ENCODE measurements at places on chromosomes 5 and 9. TPM values are rescaled to one million over a fixed set of nuclear protein-coding genes. Genes with fewer than 3 reads are reported as not detected.

- no peak for DNase-seq
Measured at GRCh38 chr5:133287500-133287899, 235.7 kb downstream of the HSPA4 start.

DNA sequence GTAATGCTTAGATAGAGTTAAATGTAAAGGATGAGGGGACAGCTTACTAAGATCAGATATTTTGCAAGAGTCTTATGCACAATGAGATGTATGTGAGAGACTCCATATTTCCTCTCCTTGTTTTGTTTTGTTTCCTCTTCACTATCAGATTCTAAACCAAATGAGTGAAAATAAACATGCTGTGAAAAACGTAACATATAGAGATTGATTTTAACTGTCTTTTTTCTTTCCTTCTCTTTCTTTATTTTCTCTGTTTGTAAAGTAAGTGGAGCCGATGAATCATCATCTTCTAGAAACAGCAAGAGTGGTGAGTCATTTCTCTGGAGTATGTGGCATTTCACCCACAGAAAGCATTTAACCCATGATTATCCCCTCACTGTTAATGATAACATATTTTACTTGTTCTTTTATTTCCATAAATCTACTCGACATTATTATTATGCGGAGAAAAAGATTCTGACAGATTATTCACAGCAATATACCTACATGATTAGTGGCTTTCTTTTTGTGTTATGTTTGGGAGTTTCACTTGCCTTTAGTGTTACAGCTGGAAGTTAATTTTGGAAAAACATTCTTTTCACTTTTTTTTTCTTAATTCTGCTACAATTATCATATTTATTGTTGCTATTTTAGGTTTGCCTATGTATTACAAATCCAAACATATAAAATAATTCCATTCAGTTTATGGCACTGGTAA, 2.1 kb upstream of the ANXA1 start:
- DNase-seq, result no peak

DNA sequence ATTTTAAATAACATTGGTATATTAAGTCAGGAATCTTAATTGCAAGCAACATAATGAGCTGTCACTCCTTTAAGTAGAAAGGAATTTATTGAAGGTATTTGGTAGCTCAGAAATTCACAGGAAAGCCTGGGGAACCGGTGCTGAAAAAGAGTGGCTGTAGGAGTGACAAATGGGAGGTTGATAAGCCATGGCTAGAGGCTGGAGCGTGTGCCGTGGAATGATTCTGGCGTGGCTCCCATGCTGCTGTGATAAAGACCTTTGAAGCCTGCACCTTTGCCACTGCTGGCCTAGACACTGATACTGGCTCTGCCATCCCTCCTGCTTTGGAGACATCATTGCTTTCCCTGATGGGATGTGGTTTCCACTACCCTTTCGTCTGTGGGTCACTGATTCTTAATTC, 65.7 kb upstream of the ATG10 start:
- DNase-seq, result no peak

DNA sequence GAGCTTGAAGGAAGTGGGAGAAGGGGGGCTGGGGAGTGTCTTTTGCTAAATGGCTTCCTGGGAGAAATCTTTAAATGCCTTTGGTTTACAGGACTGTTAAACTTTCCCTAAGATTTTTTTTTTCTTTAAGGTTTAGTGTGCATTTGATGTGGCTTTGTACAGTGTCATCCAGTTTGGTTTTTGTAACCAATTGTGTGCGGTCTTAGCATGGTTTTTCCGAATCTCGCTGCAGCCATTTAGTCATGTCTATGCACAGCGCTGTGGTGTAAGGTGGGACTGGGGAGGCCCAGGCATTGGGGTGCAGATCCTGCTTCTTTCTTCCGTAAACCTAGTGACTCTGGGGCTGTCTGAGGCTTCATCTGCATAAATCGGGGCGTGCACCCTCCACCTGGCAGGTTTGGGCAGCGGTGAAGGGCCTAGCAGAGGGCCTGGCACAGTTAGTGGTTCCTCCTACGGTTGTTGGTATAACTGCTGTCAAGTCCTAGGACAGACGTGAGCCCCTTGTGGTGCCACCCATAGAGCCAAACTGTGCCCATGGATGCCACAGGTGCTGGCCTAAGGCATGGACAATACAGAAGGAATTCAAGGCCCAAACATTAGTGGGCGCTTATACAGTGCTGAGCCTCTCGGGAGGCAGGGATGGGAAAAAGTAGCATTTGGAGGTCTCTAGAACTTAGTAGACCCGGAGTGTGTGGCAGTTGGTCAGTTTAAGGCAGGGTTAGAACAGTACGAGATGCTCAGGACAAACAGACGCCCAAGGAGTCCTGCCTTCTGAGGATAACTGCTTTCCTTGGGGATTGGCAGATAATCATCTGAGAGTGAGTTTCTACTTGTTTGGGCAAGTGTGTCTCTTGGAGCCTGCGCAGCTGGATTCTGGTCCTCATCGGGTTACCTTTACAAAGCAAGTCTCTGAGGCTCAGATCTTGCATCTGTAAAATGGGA, 1.5 kb downstream of the PRRC2B start:
- DNase-seq, result peak; percentile 72

- DNase-seq, result no peak
Measured at GRCh38 chr5:153777681-153778581, 260.8 kb downstream of the FAM114A2 start.

GRCh38 chr5:147179562-147180147, 55.2 kb upstream of the STK32A start:
- no peak for DNase-seq

DNA sequence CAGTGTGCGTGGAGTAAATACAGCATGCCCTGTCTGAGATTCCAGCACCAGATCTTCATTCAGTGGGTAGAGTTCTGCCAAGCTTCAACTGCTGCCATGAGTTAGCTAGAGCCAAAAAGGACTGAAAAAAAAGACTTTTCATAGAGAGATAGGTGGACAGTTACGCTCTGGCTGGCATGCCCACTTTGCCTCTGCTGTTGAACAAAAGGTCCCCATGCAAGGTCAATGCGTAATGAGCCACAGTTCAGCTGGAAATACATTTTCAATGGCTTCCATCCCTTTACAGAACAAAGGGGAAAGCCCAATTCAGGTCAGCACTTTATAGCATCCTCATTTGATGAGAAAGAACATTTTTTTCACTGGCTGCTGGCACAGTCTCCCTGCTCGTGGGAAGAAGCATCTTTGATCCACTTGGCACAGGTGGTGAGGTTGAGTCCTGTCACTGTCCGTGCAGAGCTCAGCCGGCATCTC, 86.9 kb upstream of the ERCC6L2 start:
- no peak for DNase-seq

DNA sequence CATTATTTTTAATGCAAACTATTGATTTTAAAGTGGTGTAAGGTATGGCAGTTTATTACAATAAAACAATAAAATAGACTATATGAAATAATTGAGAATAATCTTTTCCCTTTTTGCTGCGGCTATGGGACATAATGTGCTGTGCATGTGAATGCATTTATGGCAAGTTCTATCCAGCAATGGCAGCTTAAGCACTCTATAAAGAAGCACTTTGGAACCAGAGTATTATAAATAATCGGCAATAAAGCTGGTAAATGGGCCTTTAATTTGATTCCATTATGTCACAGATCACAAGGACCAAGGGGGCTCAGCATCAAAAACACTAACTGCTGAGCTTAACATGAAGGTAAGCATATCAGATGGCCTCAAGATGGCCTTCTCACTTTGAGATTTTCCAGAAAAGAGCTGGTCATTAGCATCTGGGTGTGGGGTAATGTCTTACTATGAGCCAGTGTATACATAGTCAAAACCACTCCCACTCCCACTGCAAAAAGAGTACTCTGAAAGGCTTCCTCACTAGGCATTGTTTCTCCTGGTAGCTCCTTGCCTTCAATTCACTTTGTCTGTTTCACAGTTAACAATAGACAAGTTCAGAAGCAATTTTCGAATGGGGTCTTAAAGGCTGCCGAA, 97.1 kb upstream of the ASTN2 start:
- DNase-seq, result no peak

DNA sequence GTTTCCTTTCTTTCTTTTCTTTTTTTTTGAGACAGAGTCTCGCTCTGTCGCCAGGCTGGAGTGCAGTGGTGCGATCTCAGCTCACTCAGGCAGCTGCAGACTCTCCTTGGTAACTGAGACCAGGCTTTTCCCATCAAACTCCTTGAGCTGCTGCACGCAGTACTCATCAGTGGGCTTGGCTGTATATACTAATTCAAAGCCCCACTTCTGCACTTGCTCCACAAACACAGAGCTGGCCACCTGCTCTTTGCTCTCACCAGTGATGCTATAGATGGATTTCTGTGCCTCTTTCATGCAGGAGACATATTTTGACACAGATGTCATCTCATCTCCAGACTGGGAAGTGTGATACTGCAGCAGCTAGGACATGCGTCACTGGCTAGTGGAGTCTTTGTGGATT, 252.7 kb downstream of the AP3B1 start:
- no peak for DNase-seq

- no peak for DNase-seq
Measured at GRCh38 chr9:35422346-35422745, 67.6 kb upstream of the RUSC2 start.

DNA sequence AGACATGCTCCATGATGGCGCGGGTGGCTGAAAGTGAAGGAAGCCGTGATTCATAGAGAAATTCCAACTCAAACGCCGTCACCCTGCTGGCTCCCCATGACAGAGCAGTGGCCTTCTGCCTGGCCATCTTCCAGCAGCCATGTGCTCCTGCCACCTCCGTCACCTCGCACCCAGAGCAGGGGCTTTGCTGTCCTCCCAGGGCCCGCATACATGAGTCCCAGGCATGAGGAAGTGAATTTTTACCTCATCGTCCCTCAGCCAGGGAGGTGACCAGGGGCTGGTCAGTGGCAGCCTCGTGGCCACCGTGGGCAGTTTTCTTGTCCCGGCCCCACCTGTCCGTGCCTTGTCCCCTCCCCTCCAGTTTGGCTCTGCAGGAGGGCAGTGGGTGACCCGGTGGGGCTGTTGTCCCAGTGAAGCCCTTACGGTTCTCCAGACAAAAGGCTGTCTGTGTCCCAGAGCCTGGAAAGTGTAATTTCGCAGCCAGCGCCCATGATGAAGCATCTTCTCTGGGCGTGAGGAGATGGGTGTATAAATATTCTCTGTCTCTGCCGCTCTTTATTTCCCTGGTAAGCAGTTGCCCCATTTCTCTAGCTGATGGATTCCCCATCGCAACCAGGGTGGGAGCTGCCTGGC, 124.0 kb upstream of the LMX1B start:
- DNase-seq, result no peak

DNA sequence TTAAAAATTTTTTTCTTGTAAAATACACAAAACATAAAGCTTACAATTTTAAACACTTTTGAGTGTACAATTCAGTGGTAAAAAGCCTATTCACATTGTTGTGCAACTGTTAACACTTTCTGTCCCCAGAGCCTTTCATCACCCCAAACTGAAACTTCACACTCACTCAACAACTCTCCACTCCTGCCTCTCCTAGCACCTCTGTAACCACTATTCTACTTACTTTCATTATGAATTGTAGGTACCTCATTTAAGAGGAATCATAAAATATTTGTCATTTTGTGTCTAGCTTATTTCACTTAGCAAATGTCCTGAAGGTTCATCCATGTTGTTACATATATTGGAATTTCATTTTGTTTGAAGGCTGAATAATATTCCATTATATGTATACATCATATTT, 4.3 kb upstream of the ZNF510 start:
- DNase-seq, result no peak

- no peak for DNase-seq
Measured at GRCh38 chr5:173488144-173488543, 128.3 kb downstream of the BOD1 start.

DNA sequence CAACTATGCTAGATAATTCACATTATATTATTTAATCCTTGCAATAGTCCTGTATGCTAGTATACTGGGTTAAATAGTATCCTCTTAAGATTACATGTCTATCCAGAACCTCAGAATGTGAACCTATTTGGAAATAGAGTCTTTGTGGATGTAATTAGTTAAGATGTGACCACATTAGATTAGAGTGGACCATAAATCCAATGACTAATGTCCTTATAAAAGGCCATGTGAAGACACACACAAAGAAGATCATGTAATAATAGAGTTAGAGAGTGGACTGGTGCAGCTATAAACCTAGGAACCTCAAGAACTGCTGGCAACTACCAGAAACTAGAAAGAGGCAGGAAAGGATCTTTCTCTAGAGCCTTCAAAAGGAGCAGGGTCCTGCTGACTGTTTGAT, 263.6 kb upstream of the PTGER4 start:
- DNase-seq, result no peak

DNA sequence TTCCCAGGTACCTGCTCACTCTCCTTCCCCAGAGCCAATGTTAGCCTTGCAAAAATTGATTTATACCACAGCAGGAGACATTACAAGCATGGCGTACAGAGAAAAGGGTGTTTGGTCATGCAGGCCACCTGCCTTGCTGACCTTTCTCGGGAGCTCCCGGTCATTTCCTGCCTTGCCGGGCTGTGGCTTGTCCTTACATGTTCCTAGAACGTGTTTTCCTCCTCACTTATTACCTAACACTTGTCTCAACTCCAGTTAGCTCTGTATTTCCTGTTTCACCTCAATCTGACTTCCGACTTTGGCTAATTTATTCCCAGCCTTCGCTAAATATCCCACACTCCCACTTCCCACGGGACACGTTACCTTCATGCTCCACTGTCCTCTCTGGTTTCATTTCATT, 282.5 kb downstream of the ICE1 start:
- no peak for DNase-seq

- no peak for DNase-seq
Measured at GRCh38 chr9:92950359-92950955, 3.1 kb downstream of the FGD3 start.

- DNase-seq, result no peak
Measured at GRCh38 chr5:116524966-116525365, 49.7 kb downstream of the SEMA6A start.

DNA sequence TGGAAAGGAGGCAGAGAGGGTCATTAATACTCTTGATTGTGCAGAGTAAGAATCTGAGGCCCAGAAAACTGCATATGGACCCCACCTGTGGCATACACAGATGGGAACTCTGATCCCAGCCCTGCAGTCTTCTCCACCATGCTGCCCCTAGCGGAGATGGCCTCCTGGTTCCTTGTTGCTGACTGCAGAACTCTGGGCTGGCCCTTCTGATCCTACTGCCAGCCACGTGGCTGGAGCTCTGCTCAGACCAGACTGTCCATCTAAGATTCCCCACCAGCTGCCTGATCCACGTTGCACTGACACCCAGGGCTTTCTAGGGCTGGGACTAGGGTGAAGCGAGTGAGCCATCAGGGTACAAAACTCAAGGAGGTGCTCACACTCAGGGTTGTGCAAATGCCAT, 245.7 kb upstream of the NR4A3 start:
- DNase-seq, result no peak

- DNase-seq, result no peak
Measured at GRCh38 chr9:12748016-12748415, 26.8 kb upstream of the LURAP1L start.

- DNase-seq, result no peak
Measured at GRCh38 chr5:159181152-159181551, 28.2 kb downstream of the RNF145 start.

GRCh38 chr9:114038724-114039313, 39.3 kb downstream of the AMBP start:
- DNase-seq, result no peak

The CDH10 gene
- total RNA-seq, result 0.04 TPM

The RPS23 gene
- total RNA-seq, result 4,080 TPM

The SOHLH1 gene
- not detected for total RNA-seq

The IRGM gene
- not detected for total RNA-seq

The PPP3R2 gene
- not detected for total RNA-seq

Data from lower leg skin (tissue), 4 donors.